Peyer's patch (tissue), 4 donors: ENCODE measurements at places on chromosomes 2 and 18.

DNA sequence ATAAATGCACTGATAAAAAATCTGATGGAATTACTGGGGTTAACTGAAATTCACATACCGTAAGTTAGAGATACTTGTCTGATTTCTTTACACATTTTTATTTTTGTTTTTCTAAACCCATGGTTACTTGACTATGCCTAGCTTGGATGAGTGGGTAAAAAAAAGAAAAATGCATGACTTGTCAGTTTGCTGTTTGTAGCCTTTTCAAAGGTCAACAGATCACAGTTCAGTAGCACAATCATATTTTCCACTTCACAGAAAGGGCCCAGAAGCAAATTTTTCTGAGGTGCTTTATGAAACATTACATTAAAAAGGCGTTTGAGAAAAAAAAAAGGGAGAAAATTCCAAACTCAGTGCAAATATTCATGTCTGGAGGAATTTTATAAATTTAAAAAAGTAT lies 16.4 kb downstream of the SLC16A14 start:
- H3K4me1 ChIP-seq: no peaks in the 10 kb centered on the region
- no peak overlapping the region for H3K4me3 ChIP-seq

DNA sequence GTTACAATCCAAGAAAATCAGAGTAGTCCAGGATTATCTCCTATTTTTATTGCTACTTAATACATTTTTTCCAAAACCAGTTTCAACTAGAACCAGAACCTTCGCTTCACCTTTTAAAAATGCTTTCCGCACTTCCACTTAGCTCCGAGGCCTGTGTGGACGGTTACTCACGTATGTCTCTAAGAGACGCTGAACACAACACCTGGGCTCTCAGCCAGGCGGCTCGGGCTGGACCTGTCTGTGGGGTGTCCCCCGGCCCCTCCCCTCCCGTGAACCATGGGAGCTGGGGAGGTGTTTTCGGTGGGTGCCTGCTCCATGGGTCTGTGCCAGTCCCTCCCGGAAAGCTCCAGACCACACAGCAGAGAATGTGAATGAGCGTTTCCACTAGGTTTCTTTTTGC lies 223.8 kb downstream of the GLI2 start:
- H3K4me3 ChIP-seq: no peak overlapping the region
- H3K4me1 ChIP-seq: no peaks in the 10 kb centered on the region
- DNase-seq: no peak
- no peaks in the 10 kb centered on the region for H3K36me3 ChIP-seq

DNA sequence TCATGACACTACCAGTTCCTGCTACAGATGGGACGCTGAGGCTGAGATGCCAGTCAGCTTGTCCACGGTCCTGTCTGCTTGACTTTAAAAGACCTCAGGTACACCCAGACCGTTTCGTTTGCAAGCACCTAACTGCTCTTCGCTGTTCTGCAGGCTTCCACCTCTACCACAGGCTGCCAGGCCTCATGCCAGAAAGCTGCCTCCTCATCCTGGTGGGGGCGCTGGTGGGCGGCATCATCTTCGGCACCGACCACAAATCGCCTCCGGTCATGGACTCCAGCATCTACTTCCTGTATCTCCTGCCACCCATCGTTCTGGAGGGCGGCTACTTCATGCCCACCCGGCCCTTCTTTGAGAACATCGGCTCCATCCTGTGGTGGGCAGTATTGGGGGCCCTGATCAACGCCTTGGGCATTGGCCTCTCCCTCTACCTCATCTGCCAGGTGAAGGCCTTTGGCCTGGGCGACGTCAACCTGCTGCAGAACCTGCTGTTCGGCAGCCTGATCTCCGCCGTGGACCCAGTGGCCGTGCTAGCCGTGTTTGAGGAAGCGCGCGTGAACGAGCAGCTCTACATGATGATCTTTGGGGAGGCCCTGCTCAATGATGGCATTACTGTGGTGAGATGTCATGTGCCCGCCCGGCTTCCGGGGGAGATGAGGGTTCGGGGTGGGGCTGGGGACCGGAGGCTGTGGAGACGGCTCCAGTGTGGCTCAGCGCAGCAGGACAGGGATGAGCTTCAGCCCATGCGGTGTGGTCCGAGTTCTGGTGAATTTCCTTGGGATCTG lies 5.9 kb downstream of the SLC9A4 start:
- H3K4me3 ChIP-seq: no peak overlapping the region
- no peaks in the 10 kb centered on the region for H3K36me3 ChIP-seq
- DNase-seq: no peak
- no peak overlapping the region for H3K27ac ChIP-seq
- no peaks in the 10 kb centered on the region for H3K27me3 ChIP-seq

DNA sequence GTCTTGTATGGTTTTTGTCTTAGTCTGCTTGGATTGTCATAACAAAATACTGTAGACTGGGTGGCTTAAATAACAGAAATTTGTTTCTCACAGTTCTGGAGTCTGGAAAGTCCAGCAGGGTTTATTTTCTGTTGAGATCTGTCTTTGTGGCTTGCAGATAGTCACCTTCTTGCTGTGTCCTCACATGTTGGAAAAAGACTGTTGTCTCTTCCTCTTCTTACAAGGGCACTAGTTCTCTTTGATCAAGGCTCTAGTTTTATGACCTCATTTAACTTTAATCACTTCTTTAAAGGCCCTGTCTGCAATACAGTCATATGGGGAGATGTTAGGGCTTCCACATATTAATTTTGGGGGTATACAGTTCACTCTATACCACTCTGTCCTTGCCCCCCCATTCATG lies 56.5 kb downstream of the NBEAL1 start:
- H3K4me1 ChIP-seq: no peaks in the 10 kb centered on the region
- no peak overlapping the region for H3K4me3 ChIP-seq
- H3K36me3 ChIP-seq: peaks cover 22% of the 10 kb centered on the region
- H3K27me3 ChIP-seq: no peaks in the 10 kb centered on the region
- peak overlapping the region; percentile 54 for H3K27ac ChIP-seq

DNA sequence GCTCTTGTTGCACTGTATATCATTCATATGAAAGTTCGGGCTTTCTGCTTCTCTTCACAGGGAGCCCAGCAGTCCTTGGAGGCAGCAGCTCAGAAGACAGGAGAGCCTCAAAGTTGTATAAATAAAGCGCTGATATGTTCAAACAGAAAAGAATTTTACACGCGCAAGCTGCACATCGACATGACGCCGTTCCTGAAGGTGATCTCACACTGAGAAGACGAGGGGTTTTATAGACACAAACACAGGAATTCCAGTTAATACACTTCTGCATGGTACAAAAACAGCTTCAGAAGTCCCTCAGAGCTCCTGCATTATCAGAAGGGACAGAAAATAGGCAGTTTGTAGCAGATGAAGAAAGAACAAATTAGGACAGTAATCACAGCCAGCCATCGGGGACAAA lies 81.6 kb downstream of the KIAA2012 start:
- no peaks in the 10 kb centered on the region for H3K4me1 ChIP-seq
- no peaks in the 10 kb centered on the region for H3K27me3 ChIP-seq
- no peak overlapping the region for H3K27ac ChIP-seq
- no peaks in the 10 kb centered on the region for H3K36me3 ChIP-seq
- H3K4me3 ChIP-seq: no peak overlapping the region

DNA sequence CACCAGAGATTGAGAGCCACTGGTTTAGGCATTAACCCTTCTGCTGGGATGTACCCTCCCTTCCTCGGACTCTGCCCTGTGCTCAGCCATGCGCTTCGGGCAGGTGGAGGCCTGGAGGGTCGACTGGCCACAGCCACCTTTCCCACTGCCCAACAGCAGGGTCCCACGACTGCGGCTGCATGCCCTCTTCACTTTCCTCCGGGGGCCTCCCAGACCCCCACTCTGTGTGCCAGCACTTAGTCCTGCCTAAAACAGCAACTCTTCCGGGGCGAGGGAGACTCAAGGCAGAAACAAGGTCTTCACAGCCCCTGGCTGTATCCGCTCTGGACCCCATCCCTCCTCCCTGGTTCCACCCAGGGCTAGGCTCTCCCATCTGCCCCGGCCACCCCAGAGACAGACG lies 31.3 kb upstream of the BIN1 start:
- no peak overlapping the region for H3K27ac ChIP-seq
- no peaks in the 10 kb centered on the region for H3K4me1 ChIP-seq
- no peak for DNase-seq

- peak; percentile 84 for DNase-seq
- H3K36me3 ChIP-seq: no peaks in the 10 kb centered on the region
Observed at GRCh38 chr2:171999604-172000469, at the start of gene METAP1D. TSS of gene METAP1D (plus strand) at chr2:171999953. CDS start at chr2:171999970, 17 bp downstream.

GRCh38 chr2:191012845-191013681 lies 908 bp downstream of the STAT1 start:
- peak overlapping the region; percentile 94 for H3K27ac ChIP-seq
- peak overlapping the region; percentile 83 for H3K4me3 ChIP-seq
- H3K27me3 ChIP-seq: no peaks in the 10 kb centered on the region
- peaks cover 25% of the 10 kb centered on the region for H3K4me1 ChIP-seq
- no peak for DNase-seq

DNA sequence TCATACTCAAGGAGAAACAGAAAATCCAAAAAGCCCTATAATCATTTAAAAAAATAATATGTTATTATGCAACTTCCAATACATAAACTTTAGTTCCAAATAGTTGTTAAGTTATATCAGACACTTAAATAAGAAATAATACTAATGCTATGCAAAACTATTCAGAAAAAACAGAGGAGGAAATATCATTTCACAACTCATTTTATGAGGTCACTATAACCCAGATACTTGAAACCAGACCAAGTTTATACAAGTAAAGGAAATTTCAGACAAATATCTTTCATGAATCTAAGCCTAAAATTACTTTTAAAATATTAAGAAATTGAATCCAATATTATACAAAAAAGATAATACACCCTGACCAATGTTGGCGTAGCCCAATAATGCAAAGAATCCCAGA lies 260.8 kb downstream of the CD226 start:
- H3K27me3 ChIP-seq: no peaks in the 10 kb centered on the region
- H3K4me3 ChIP-seq: no peak overlapping the region
- no peaks in the 10 kb centered on the region for H3K4me1 ChIP-seq
- no peak overlapping the region for H3K27ac ChIP-seq

DNA sequence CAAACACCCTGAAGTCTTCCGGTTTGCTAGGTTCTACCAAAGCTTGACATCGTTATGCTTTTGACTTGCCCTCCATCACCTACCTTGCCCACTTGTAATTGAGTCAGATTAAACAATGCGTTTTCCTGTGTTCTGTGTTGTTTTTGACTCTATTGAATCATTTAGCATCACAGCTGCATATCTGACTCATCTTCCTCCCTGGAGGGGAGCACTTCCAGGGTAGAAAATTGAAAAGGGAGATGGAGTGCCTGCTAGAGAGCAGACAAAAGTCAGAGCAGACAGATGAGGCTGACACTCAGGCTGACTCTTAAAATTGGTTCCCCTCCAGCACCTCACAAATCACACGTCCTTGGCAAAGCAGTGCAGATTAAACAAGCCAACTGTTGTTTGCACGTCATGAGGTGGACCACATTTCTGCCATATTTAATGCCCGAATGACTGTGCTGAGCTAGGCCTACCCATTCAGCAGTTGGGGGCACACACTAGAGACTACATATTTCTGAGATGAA lies 2.2 kb downstream of the MPP4 start:
- DNase-seq: no peak
- no peak overlapping the region for H3K4me3 ChIP-seq
- no peak overlapping the region for H3K27ac ChIP-seq
- H3K27me3 ChIP-seq: no peaks in the 10 kb centered on the region
- no peaks in the 10 kb centered on the region for H3K36me3 ChIP-seq
- H3K4me1 ChIP-seq: peaks cover 6% of the 10 kb centered on the region

DNA sequence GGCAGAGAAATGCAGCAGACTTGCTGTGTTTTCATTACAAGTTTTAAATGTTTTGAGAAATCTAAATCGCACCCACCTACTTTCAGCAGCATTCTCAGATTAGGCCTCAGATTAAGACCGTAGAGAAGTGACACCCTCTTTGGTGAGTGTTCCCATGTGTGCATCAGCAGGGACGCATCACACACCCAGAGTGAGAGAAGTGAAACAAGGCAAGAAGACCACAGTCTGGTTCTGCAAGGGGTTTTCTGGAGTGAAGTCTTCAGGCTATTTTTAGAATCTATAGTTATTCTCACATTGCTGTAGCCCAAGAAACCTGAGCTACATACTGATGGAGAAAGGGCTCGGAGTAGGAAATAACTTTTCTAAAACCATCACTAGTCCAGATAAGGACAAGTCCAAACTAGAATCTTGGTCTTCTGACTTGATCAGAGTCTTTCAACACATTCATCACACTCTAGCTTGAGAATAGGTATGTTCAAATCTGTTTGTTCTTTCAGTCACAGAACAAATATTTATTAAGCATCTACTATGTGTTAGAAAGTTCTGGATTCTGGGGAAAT lies 1216.6 kb upstream of the PIK3C3 start:
- no peak for DNase-seq
- no peak overlapping the region for H3K4me3 ChIP-seq
- H3K27ac ChIP-seq: no peak overlapping the region
- H3K36me3 ChIP-seq: no peaks in the 10 kb centered on the region
- no peaks in the 10 kb centered on the region for H3K27me3 ChIP-seq
- H3K4me1 ChIP-seq: no peaks in the 10 kb centered on the region

- no peaks in the 10 kb centered on the region for H3K4me1 ChIP-seq
- no peak overlapping the region for H3K27ac ChIP-seq
- no peak for DNase-seq
- no peaks in the 10 kb centered on the region for H3K36me3 ChIP-seq
- no peaks in the 10 kb centered on the region for H3K27me3 ChIP-seq
Observed at GRCh38 chr18:50447102-50447741, 72.4 kb downstream of the SKA1 start.

GRCh38 chr18:35059280-35059927 lies 18.2 kb downstream of the MAPRE2 start:
- no peak overlapping the region for H3K27ac ChIP-seq
- H3K4me3 ChIP-seq: no peak overlapping the region
- no peak for DNase-seq
- H3K4me1 ChIP-seq: no peaks in the 10 kb centered on the region
- H3K36me3 ChIP-seq: no peaks in the 10 kb centered on the region
- H3K27me3 ChIP-seq: no peaks in the 10 kb centered on the region

GRCh38 chr2:193690572-193690971 lies 1495.8 kb upstream of the TMEFF2 start:
- H3K4me1 ChIP-seq: no peaks in the 10 kb centered on the region
- H3K4me3 ChIP-seq: no peak overlapping the region
- DNase-seq: no peak
- H3K27ac ChIP-seq: no peak overlapping the region

DNA sequence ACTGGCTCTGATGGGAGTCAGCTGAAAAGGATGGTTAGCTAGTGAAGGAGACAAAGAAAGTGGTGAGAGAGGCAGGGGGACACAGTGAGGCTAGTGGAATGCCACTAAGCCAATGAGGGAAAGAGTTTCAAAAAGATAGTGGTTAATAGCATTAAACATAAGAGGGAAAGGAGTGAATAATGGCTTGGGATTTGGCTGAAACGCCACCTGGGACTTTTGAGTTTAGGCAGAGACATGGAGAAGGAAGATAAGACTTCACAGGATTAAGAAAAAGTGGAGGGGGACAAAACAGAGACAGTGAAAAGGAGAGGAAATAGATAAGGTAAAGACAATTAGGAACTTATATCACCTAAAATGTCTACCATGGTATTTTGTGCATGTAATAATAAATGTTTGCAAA lies 6.9 kb downstream of the CD28 start:
- H3K27me3 ChIP-seq: no peaks in the 10 kb centered on the region
- no peaks in the 10 kb centered on the region for H3K4me1 ChIP-seq
- H3K4me3 ChIP-seq: no peak overlapping the region
- no peaks in the 10 kb centered on the region for H3K36me3 ChIP-seq

GRCh38 chr2:226440127-226440918 lies 359.3 kb downstream of the IRS1 start:
- H3K4me3 ChIP-seq: no peak overlapping the region
- no peaks in the 10 kb centered on the region for H3K36me3 ChIP-seq
- no peak for DNase-seq
- H3K27ac ChIP-seq: no peak overlapping the region
- H3K27me3 ChIP-seq: no peaks in the 10 kb centered on the region
